ENCODE measurements at places on chromosomes 2 and 18.

GRCh38 chr2:230614913-230615332 lies 97.7 kb upstream of the CAB39 start:
- DNase-seq: no peak

- DNase-seq: no peak
Observed at GRCh38 chr2:212831671-212832199, 293.1 kb upstream of the ERBB4 start.

DNA sequence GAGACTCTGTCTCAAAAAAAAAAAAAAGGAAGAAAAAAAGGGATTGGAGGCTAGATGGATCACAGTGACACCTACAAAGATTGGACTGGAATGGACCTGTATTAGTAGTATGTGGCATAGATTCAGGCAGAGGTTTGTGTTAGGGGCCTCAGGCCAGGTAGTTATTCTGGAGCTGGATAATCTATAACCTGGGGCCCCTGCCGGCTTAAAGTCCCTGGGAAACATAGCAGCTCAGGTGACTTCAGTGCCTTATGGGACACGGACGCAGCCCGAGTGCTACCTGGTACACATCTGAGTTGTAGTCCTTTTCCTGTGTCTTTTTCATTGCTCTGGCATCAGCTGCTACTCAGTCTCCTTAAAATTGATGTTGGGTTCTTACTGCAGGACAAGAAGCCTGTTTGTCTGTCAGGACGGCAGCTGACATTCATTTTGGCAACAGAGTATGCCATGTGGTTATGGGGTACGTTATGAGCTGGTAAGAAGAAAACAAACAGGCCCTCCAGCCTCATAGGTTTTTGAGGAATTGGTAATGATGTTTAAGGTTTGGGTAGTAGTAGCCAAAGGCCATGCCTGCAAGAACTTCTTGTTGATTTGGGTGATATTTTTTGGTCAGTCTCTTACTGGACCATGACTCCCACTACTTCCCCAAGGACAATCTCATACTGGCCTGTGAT lies 27.8 kb downstream of the AGFG1 start:
- DNase-seq: no peak

GRCh38 chr18:32891130-32891529 lies 118.3 kb upstream of the KLHL14 start:
- no peak for DNase-seq

- no peak for DNase-seq
Observed at GRCh38 chr2:77054938-77055337, 467.2 kb downstream of the LRRTM4 start.

DNA sequence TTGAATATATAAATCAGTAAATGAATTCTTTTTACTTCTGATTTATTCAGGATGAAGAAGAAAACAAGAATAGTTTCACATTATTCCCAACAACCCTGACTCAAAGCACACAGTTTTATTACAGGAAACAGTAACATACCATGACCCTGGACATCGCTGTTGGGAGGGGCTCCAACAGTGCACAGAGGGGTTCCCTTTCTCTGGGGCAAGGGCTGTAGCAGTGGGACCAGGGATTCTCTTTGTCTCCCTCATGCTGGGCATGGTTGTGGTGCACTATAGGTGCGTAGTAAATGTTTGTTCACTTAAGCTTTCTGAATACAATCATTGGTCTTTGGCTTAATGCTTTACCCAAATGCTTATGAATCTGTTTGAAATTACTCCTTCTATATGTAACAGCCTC lies 189.4 kb downstream of the BCL2 start:
- no peak for DNase-seq

DNA sequence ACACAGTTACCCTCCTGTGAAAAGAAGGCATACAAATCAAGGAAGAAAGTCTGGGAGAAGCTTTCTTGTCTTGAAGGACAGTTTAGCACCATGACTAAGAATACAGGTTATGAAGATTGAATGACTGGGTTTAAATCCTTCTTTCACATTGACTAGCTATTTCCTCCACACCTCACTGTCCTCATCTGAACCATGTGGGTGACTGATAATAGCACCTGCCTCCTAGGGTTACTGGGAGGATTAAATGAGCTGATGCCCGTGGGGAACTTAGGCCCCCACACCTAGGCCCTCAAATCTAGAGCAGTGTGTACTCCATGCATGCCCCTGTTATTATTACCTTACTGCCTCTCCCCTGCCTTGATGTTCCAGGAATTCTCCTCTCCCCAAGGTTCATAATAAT lies 202.9 kb downstream of the FBXO15 start:
- DNase-seq: no peak

DNA sequence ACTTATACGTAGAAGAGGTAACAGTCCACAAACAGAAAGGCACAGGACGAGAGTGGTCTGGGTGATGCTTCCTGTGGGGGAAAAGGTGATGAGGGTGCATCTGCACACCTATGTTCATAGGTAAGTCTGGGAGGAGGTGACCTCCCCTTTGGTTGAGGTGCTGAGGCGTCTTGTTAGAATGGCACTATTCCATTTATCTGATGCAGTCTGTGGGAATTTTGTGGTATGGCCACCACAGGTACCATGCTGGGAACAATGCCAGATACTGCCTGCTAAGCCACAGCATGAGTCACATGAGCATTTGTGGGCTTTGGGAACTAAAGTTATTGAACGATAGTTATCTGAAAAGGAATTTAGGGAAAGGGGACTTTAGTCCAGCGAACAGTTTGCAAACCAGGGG lies 27.9 kb downstream of the IL37 start:
- DNase-seq: no peak

- DNase-seq: no peak
Observed at GRCh38 chr2:164913640-164914350, 41.5 kb downstream of the SLC38A11 start.

Measured in SK-N-DZ (cell line).